ENCODE measurements at places on chromosomes 6 and 20.

GRCh38 chr6:147390909-147391536 lies 117.5 kb upstream of the SAMD5 start:
- H3K27ac ChIP-seq, result no peak overlapping the region
- no peaks in the 10 kb centered on the region for H3K4me1 ChIP-seq
- no peaks in the 10 kb centered on the region for H3K27me3 ChIP-seq
- no peaks in the 10 kb centered on the region for H3K36me3 ChIP-seq
- no peak overlapping the region for H3K4me3 ChIP-seq
- DNase-seq, result no peak

DNA sequence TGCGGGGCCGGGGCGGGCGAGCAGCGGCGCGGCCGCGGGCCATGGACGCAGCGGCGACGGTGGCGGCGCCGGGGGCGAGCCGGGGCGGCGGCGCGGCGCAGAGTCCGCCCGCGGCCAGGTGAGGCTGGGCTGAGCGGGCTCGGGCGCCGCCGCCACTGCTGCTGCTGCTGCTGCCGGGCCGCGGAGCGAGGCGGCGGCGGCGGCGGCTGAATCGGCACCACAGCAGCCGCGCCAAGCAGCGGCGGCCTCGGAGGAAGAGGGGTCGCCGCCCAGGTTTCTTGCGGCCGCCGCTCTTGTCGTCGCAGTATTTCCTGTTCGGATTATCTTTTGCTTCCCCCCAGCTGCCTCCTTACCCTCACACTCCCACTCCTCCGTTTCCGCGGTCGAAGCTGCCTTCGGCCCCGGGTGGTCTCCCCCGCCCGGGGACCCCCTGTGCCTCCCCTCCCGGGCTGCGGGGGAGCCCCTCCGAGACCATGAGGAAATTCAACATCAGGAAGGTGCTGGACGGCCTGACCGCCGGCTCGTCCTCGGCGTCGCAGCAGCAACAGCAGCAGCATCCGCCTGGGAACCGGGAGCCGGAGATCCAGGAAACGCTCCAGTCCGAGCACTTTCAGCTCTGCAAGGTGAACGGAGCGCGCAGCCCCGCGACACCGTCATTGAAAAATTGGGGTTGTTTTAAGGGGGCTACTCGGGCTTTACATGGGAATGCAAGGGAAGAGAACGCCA lies at the start of gene STXBP5:
STXBP5 (plus strand) TSS at position 358 of the 726 bp plus-strand sequence; CDS start at position 474, 116 bp downstream.
- peak within 1 kb of the TSS; percentile 92 for H3K4me3 ChIP-seq
- DNase-seq, result no peak
- peaks cover 13% of the 10 kb centered on the region for H3K4me1 ChIP-seq
- H3K27me3 ChIP-seq, result no peaks in the 10 kb centered on the region
- peak within 1 kb of the TSS; percentile 77 for H3K27ac ChIP-seq

GRCh38 chr6:163645560-163645959 lies 231.0 kb downstream of the QKI start:
- no peaks in the 10 kb centered on the region for H3K4me1 ChIP-seq
- no peak overlapping the region for H3K27ac ChIP-seq

GRCh38 chr6:72425003-72425681 lies 196.7 kb upstream of the KCNQ5 start:
- no peaks in the 10 kb centered on the region for H3K36me3 ChIP-seq
- peak overlapping the region; percentile 48 for H3K4me3 ChIP-seq
- no peaks in the 10 kb centered on the region for H3K27me3 ChIP-seq
- H3K4me1 ChIP-seq, result peaks cover 41% of the 10 kb centered on the region
- H3K27ac ChIP-seq, result peak overlapping the region; percentile 10
- DNase-seq, result peak; percentile 45

DNA sequence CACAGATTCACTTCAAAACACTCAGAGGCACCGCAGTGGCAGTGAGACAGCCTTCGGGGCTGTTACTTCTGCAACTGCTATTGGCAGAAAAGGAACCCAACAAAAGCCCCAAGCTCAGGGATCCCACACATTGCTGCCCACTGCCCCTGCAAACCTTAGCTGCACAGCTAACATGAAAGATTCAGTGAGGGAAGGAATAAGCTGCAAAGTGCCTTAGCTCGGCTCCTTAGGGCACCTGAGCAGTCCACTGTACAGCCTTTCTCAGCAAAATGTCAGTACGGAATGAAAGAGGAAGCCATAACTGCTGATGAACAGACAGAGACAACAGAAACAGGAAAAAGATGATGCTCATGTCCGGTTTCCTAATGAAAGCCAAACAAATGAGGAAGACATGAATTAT lies 179.7 kb upstream of the SHLD1 start:
- no peaks in the 10 kb centered on the region for H3K27me3 ChIP-seq
- peaks cover 8% of the 10 kb centered on the region for H3K36me3 ChIP-seq
- DNase-seq, result no peak
- H3K4me1 ChIP-seq, result no peaks in the 10 kb centered on the region
